CD4-positive, alpha-beta T cell treated with Interleukin-21 for 1 hour (primary cell): ENCODE measurements at places on chromosomes 13 and 19.
A peak's percentile ranks its signal among the peaks of the same experiment; 100 is the strongest.

DNA sequence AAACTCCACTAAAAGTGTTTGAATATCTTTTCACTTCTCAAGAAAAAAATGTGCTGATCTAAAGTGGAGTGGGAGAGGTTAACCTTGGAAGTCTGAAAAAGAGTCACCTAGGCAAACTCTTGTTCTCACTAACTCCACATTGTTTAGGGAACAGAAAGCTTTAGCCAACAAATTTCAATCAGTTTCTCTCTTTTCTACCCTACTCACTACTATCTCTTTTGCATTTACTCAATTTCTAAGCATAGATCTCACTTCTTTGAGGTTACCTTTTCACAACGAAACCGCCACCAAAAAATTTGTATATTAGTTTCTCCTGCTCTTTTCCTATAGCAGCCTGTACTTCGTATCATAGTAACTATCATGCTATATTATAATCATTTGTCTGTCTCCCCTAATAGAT is 6.3 kb downstream of the NHLRC3 start:
- DNase-seq = no peak

GRCh38 chr13:104936304-104936703 is 1599.2 kb downstream of the EFNB2 start:
- DNase-seq = no peak

DNA sequence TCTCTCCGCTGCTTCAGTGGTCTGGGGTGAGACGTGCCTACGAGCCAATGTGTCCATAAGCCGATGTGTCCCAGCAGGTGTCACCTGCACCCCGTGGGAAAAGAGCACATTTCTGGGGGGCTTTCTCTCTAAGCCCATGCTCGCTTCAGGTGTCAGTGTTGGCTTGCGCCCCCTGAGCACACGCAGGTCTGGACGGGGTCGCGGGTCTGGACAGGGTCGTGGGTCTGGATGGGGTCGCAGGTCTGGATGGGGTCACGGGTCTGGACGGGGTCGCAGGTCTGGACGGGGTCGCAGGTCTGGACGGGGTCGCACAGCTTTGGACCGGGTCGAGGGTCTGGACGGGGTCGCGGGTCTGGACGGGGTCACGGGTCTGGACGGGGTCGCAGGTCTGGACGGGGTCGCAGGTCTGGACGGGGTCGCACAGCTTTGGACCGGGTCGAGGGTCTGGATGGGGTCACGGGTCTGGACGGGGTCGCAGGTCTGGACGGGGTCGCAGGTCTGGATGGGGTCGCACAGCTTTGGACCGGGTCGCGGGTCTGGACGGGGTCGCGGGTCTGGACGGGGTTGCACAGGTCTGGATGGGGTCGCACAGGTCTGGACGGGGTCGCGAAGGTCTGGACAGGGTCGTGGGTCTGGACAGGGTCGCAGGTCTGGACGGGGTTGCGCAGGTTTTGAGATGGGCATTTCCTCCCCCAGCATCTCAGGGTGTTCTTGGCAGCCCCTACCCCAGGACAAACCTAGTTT is 24.5 kb upstream of the TFDP1 start:
- no peak for DNase-seq

GRCh38 chr19:35901854-35902661 is at the start of gene HCST:
TSS of gene HCST (plus strand) at chr19:35902529. CDS start at chr19:35902594, 65 bp downstream.
- peak; percentile 69 for DNase-seq

DNA sequence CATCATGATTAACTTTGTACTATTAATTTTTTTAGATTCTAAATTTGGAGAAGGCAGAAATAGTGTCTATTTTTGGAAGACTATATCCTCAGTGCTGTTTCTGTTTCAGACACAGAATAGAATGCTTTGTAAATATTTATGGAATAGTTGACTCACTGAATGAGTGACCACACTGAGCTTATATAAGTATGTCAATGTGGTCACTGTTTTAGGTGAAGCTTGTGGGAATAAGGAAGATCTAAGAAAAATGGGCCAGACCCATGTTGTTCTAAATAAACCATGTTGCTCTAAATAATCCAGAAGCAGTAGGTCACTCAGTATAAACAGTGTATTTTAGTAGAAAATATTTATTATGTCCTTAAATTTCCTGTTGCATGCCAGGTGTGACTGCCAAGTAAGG is 45.5 kb upstream of the DACH1 start:
- DNase-seq = no peak

DNA sequence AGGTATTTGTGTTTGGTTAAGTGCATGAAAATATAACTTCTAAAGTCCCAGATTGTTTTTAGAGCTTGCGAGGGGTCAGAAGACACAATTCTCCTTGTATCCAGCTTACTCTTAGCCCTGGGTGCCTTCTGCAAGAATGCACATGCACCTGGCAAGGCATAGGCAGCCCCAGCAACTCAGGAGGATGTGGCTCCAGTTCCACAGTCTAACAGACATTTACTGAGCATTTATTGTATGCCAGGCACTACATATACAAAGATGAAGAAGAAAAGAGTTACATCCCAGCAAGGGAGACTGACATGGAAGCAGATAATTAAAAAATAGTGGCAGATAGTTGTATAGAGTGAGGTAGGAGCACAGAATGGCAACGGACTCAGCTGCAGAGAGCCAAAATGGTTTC is 101.1 kb upstream of the FRY start:
- no peak for DNase-seq

GRCh38 chr13:48695776-48696175 is 42.0 kb downstream of the CYSLTR2 start:
- no peak for DNase-seq

GRCh38 chr13:51590971-51591627 is 6.8 kb downstream of the WDFY2 start:
- DNase-seq = no peak

- no peak for DNase-seq
Observed at GRCh38 chr19:6744381-6745301, 5.2 kb downstream of the TRIP10 start.

GRCh38 chr13:51816604-51817249 is 12.8 kb upstream of the DHRS12 start:
- DNase-seq = no peak

- DNase-seq = no peak
Observed at GRCh38 chr13:80498433-80498832, 157.5 kb upstream of the SPRY2 start.

DNA sequence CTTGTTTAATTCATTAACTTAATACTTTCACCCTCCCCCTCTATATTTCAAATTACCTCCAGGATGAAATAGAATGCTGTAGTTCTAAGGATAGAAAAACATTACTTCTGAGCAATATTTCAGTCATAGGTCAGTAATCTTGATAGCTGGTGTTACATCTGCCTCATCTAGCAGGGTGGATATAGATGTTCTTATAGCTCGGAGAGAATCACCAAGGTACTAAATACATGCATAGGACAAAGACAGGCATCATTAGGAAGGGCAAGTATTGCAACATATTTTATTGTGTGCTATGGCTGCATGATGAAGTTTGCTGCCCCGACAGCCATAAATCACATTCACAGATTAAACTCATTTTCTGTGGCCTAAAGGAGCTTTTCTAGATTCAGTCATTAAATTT is 601.0 kb downstream of the FGF9 start:
- DNase-seq = no peak

DNA sequence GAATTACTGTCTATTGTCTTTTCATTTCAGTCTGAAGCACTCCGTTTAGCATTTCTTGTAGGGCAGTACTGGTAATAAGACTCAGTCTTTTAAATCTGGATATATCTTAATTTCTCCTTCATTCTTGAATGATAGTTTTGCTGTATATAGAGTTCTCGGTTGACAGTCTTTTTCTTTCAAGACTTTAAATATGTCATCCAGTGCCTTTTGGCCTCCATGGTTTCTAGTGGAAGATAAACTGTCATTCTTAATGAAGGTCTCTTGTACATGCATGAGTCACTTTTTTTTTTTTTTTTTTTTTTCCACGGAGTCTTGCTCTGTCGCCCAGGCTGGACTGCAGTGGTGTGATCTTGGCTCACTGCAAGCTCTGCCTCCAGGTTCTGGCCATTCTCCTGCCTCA is 27.2 kb upstream of the ZDHHC20 start:
- no peak for DNase-seq

DNA sequence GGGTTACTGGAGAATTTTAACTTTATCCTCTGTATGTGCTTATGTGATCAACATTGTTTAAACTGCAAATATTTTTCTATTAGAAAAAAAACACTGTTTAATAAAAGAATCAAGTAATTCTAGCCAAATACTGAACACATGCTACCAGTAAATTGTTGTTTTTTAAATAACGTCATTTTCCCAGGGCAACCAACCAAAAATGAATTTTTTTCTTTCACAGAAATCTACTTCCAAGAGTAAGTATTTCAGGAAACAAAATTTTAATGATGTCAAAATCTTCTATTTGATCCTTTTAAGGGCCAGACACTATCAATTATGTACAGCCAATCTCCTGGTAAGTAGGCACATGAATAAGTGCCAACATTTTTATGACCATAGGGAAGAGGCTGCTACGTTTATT is 57.1 kb downstream of the TUBGCP3 start:
- DNase-seq = no peak

- no peak for DNase-seq
Observed at GRCh38 chr19:56159622-56160271, 16.1 kb upstream of the GALP start.

- DNase-seq = no peak
Observed at GRCh38 chr13:78299832-78300623, 303.3 kb downstream of the POU4F1 start.

- peak; percentile 66 for DNase-seq
Observed at GRCh38 chr13:100235311-100235901, 146.5 kb downstream of the PCCA start.

DNA sequence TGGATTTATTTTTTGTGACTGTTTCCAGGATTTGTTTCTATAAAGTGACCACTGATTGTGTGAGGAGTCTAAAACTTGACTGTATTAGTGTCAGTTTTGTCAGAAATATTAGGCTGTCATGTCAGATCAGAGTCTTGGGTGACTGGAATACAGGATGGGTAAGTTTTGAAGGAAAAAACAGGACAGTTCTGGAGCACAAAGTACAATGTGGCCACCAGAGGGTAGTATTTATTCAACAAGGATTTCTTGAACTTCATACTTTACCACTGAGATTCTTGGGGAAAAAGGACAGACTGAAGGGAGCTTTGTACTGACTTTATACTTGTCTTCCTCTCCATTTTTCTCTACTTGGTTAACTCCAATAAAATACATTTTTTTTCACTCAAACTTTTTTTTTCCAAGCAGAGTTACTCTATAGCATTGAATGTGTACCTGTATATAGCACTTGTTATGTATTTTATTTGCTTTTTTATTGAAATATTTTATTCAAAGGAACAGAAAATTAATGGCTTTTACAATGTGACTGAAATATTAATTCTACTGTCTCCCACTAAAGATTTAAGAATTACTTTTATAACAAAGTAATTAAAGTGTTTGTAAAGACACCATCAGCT is 51.1 kb downstream of the LMO7 start:
- no peak for DNase-seq

DNA sequence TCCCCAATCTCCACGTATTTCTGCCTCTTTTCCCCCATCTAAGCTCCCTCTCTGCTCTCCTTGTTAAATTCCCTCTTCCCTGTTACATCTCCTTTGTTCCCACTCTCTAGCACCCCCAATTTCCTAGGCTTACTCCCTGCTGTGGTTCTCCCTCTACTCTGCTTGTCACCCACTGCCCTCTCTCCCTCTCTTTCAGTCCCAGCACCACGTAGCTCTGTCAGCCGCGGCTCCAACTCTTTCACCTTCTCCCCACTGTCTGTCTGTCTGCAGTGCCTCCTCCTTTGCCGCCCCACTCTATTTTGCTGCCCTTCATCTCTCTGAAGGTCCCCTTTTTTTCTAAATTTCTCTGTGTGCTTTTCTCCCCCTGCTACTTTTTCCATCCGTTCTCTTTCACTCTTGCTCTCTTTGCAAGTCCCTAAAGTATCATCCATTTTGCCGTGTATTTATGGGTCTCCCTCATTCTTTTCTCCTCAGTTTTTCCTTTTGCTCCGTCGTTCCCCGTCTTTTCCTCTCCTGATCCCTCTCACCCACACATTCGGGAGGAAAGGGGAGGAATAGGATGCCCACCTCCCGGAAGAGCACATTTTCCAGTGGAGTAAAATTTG is 937 bp downstream of the ZNF841 start:
- no peak for DNase-seq

- DNase-seq = no peak
Observed at GRCh38 chr13:36288794-36289391, 8.7 kb downstream of the CCDC169 start.

GRCh38 chr19:12034198-12034597 is 1.3 kb downstream of the ZNF433 start:
- DNase-seq = no peak

DNA sequence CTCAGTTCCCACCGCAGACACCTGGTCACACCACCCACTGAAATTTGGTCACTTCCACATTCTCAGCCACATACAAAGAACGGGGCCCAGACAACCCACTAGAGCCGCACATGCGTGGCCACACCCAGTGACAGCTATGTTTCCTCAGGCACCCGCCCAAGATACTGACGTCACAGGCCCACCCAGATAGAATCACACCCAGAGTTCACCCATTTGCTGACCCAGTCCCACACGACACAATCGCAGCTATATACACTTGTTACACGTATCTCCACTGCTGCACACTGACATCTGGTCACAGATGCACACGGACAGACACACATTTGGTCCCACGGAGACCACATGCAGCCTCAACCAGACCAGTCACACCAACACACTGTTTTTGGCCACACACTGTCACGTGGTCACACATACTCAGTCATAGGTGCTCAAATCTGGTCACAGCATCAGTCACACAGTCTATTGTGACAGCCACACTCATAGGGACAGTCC is 2.9 kb downstream of the NUMBL start:
- DNase-seq = peak; percentile 60

GRCh38 chr13:40629678-40630384 is 36.6 kb downstream of the FOXO1 start:
- DNase-seq = no peak

DNA sequence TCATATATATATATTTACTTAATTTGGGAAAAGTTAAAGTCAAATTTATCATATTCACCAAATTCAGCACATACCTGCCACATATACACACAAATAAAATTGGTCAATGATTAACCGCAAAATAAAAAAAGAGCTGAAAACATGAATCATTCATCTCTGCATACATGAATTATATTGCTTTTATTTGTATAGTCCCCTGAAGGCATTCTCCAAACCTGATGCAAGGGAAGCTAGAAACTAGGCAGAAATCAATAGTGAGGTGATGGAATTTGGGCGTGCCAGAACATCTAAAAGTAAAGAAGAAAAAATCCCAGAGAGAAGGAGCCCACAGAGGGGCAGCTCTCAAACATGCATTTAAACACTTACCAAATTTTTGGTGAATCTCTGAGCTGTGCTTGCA is 60.1 kb downstream of the UFM1 start:
- DNase-seq = no peak
